Activated naive CD4-positive, alpha-beta T cell treated with anti-CD3 and anti-CD28 coated beads for 36 hours (primary cell): ENCODE measurements at places on chromosomes 7 and 10.

DNA sequence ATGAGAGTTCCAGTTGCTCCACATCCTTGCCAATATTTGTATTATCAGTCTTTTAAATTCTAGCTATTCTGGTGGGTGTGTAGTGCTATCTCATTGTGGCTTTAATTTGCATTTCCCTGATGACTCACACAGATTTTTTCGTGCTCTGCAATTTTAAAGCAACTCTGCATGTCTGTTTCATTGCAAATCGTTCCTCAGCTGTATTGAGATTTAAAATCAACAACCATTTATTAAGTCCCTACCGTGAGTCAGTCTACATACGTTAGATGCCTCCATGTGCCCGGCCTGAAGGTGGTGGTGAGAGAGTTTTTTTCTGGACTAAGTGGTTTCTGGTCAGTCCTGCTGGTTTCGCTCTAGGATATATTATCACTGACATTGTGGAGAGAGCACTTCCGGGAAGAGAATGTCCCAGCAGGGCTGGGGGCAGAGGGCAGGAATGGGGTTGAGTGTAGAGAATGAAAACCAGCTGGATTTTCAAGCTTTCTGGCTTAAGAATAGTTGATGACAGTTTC is 8.4 kb upstream of the HYCC1 start:
- no peak for DNase-seq

DNA sequence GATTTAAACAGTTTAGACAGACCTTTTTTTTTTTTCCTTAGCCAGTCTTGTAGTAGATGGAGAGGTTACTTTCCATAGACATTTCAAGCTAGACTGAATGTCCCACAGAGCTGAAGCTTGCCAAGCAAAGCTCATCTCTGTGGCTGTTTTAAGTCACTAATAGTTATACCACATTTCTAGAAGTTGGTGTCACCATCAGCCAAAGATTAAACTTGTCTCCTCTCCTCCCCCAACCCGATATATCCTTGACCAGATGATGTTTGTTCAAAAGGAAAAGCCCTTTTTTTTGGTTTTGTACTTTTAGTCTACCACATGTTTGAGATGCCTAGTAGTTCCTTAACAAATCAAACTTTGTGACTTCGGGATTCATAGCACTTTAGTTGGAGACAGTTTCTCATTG is 66.1 kb downstream of the ADD3 start:
- no peak for DNase-seq

- no peak for DNase-seq
Observed at GRCh38 chr7:133155642-133156041, 73.8 kb upstream of the CHCHD3 start.

DNA sequence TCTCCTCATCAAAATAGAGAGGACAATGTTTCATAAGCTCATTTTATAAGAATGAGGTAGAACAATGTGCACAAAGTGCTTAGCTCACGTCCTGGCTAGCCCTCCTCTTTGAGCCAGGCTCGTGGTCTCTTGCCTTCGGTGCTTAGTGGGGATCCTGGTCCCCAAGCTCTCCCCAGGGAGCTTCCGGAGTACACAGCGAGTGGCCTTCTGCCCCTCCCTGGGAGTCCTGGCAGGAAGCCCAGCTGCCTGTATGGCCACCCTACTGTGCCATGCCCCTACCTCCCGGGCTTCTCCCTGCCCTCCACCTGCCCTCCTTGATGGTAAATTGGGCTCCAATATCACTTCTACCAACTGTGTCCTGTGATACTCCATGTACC is 868 bp downstream of the MYO1G start:
- DNase-seq, result peak; percentile 53

DNA sequence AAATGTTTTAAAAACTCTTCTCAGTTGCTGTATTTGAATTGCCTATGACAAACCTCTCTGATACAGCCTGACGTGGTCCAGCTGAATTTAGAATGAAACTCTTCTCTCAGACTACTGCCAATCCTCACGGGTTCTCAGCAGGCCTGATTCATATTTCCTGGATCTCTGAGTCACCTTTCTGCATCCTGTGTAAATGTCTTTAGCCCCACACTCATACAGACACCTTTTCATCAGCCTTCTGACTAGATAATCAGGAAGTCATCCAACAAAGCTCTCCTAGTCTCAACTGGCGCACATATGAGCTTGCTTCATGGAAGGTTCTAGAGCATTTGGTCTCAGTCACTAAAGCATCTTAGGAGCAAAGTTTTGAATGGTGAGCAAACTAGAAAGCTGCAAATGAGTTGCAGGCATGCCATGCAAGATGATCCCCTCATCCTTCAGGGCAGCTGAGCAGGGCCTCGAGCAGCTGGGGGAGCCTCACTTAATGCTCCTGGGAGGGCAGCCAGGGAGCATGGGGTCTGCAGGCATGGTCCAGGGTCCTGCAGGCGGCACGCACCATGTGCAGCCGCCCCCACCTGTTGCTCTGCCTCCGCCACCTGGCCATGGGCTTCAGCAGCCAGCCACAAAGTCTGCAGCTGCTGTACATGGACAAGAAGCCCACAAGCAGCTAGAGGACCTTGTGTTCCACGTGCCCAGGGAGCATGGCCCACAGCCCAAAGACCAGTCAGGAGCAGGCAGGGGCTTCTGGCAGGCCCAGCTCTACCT is 182.8 kb downstream of the ARHGAP12 start:
- DNase-seq, result peak; percentile 84

- DNase-seq, result no peak
Observed at GRCh38 chr7:348480-348844, 58.5 kb downstream of the FOXL3 start.

DNA sequence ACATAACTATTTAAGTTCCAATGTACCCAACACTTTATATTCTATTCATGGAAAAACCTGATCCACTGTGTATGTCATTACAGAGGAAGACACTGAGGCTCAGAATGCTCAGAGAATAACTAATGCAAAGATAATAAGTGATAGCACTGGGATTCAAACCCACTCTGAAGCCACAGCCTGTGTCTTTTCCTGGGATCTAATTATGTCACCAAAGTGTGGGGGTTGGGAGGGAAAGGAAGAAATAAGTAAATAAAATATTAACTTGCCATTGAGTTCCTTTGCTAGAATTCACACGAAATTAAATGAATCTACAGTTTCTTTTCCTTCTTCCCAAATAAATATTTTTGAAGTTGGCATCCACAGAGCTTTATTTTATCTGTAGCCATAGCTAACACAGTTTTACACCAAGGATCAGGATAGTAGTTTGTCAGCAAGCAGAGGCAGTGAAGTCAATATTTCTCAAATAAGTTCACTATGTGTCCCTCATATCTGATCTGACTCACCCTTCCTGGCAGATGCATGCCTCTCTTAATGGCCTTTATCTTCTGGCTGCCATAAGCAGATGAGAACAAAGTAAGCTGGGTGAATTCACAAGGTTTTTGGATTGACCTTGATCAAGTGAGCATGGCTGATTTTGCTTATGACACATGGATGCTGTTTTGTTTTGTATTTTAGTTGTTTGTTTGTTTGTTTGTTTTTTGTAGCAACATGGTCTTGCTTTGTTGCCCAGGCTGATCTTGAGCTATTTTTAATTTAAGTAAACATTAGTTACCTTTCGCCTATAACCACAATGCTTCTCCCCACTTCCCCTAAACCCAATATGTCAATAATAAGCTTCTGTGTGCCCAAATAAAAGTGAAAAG is 6.3 kb downstream of the RAPGEF5 start:
- DNase-seq, result no peak

DNA sequence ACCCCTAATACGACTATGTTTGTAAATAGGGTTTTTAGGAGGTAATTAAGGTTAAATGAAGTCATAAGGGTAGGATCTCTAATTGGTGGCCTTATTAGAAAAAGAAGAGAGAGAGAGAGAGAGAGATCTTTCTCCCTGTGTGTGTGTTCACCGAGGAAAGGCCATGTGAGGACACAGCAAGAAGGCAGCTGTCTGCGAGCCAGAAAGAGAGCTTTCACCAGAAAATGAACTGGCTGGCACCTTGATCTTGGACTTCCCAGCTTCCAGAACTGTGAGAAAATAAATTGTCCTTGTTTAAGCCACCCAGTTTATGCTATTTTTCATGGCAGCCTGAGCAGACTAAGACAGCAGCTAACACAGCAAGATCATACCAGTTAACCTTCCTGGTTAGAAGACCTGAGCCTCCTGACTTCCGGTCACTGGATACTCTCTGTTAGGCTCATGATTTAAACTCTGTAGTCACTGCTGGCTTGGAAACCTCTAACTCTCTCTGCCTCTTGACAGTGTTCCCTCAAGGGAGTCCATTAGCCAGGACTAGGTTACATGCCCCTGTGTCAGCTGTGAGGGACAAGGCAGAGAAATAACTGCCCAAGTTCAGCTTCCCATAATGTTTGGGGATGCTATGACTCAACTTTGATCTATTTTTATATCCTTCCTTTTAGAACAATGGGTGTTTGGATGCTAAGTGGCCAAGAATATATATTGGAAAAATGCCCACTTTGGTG is 102.3 kb downstream of the DYNC1I1 start:
- no peak for DNase-seq

GRCh38 chr10:33952692-33953360 is 618.4 kb upstream of the NRP1 start:
- DNase-seq, result no peak

DNA sequence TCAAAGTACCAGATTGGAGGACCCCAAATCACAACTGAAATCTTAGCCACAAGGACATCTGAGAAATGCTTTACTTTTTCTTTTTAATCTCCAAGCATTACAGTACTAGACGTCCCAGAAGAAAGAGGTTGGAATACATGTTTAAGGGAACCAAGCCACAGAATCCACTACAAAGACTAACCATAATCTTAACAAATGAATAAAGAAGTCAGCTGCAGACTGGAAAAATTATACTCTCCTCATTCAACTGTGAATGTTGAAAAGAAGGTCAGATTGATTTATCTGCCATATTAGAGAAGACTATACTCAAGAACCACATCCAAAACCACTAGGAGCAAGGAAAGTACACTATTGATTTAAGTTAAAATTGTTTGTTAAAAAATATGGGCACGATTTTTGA is 102.1 kb upstream of the ABCB5 start:
- DNase-seq, result no peak

DNA sequence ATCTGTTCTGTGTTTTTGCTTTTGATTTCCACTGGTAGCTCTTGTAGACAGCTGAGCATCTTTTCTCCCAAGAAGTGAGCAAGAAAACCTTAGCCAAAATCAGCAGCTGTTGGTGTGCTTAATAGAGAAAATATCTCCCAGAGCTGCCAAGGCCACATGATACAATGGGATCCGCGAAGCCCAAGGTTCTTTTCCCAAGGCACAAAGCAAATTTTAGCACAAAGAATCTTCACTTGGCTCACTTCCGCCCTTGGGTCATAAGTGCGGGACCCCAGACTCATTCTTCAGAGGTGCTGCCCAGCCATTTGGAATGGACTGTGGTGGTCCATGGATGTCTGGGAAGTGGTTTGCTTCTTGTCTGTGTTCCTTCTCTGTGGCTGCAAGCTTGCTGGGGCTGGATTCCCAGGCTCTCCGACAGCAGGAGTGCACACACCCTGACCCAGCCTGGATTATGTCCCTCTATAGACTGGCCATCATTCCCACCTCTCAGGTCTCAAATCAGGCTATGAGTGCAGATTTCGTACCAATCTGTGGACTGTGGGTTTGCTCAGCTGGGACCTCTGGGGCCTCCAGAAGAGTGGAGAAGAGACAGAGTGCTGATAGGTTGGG is 93.0 kb upstream of the TMEM72 start:
- DNase-seq, result no peak

DNA sequence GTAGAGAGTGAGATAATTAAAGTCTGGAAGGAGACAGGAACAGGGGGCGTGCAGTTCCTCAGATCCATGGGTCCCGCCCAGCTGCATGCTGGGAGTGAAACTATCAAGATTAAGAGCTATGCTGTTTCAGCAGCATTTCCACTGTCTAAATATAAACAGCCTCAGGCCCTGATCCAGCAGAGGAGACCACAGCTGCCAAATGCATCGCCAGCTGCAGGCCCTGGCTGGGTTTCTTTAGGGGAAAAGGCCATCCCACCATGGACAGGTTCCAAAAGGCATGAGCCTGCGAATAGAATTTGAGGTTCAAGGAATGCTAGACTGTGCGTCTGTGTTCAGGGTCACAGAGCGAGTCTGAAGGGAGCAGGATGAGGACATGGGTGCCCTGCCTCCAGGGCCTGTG is 411.4 kb downstream of the PAXIP1 start:
- no peak for DNase-seq

GRCh38 chr7:101537205-101537604 is 91.9 kb downstream of the MYL10 start:
- DNase-seq, result no peak

- no peak for DNase-seq
Observed at GRCh38 chr10:131210181-131210580, 101.3 kb downstream of the TCERG1L start.
